ENCODE measurements at places on chromosomes 6 and 20. TPM values are rescaled to one million over a fixed set of nuclear protein-coding genes. Genes with fewer than 3 reads are reported as not detected.

Gene C20orf204
- 4.3 TPM for total RNA-seq

DNA sequence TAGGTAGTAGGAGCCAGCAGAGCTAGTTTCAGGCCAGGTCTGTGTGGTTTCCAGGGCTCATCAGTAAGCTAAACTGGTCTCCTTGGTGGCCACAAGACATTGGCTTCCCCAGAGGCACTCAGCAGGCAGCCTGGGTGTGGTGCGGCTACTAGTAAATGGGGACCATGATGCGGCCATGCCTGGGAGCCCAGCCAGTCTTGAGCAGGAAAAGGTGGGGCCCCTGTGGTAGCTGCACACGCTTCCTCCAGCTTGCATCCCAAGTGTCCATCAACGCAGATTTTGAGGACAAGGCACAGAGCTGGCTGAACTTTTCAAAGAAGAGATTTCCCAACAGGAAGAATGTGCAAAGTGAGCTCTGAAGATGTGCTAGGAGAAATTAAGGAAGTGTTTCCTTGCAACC lies 107.4 kb upstream of the NAA20 start:
- no peak overlapping the region for H3K4me3 ChIP-seq
- peaks cover 4% of the 10 kb centered on the region for H3K4me1 ChIP-seq
- H3K36me3 ChIP-seq = no peaks in the 10 kb centered on the region
- no peak for DNase-seq
- no peak overlapping the region for H3K27ac ChIP-seq
- no peaks in the 10 kb centered on the region for H3K27me3 ChIP-seq

DNA sequence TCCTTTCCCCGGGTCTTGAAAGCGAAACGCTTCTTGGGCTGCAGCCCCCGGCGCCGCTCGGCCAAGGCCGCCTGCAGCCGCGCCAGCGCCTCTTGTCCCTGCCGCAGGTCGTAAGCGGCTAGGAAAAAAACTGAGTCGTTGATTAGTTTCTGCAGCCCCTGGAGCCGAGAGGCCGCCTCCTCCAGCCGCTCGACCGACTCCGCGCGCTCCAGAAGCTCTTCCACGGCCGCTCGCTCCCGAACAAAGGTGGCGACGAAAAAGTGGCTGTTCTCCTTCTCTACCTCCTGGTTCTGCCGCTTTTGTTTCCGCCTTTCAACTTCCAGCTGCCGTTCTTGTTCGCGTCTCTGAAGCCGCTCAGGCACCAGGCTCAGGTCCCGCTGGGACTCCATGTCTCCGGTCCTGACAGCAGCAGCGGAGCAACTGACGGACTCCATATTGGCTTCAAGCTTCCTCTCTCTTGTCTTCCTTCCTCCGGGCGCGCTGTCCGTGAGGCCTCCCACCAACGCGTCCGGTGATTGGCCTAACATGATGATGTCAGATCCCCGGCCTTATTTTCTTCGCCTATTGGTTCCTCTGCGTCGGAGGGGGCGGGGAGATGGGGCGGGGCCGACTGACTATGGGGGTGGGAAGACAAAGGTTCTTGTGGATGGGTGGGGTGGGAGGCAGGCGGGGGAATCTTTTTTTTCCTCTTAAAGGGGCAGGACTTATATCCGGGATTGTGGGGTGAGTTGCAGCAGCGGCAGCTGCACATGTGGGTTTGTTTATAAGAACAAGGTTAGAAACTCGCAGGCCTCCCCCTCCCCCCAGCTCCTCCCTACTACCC lies at the start of gene TBCC:
TBCC (minus strand) TSS at position 464 of the 823 bp plus-strand sequence; CDS start at position 434, 30 bp downstream.
- H3K27me3 ChIP-seq = no peaks in the 10 kb centered on the region
- peak within 1 kb of the TSS; percentile 98 for H3K4me3 ChIP-seq
- H3K36me3 ChIP-seq = no peaks in the 10 kb centered on the region
- DNase-seq = peak; percentile 86

DNA sequence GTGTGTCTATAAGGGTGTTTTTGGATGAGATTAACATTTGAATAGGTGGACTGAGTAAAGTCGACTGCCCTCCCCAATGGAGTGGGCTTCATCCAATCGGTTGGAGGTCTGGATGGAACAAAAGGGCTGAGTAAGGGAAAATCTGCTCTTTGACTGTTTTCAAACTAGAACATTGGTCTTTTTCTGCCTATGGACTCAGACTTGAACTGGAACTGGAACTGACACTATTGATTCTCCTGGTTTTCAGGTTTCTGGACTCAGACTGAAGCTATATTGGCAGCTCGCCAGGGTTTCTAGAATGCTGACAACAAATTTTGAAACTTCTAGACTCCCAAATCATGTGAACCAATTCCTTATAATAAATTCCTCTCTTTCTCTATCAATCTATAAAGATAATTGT lies 498.9 kb upstream of the EPHA7 start:
- no peaks in the 10 kb centered on the region for H3K36me3 ChIP-seq
- H3K4me3 ChIP-seq = no peak overlapping the region
- H3K4me1 ChIP-seq = no peaks in the 10 kb centered on the region
- H3K27ac ChIP-seq = no peak overlapping the region
- no peak for DNase-seq

DNA sequence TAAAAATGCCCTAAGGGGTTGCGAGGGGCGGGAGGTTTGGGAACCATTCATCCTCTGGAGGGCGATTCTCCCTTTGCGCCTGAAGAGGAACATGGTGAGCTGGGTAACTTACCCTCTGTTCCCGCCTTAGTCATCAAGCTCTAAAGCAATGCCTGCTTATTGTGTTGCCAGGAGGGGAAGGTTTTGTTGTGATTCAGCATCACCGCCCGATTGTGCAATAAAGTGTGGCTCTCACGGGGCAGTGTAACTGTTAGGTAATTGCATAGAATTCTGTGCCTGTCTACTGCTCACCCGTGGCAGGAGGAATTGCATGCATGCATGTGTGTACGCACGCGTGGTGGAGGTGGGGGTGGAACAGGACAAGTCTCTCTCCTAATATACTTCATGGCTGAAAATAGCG lies 95.5 kb upstream of the AGPAT4 start:
- DNase-seq = no peak
- no peaks in the 10 kb centered on the region for H3K27me3 ChIP-seq
- peaks cover 2% of the 10 kb centered on the region for H3K4me1 ChIP-seq
- H3K27ac ChIP-seq = no peak overlapping the region
- H3K36me3 ChIP-seq = no peaks in the 10 kb centered on the region

Gene CST4
- not detected for total RNA-seq

DNA sequence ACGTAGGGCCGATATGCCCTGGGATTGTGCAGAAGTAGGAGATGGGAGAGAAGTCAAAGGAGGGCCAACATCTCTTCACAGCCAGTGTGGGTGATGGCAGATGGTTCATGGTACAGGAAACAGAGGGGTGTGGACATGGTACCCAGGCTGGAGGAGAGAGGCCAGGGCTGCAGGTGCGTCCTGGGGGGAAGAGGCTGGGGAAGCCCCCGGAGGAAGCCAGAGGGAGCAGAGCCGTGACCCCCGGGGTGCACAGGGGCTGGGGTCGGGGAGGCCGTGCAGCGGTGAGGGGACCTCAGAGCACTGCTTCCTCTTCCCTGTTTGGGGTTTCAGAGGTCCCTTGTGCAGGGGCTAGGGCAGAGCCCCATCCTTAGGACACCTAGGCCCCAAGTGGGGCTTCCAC lies 11.2 kb upstream of the ZBTB46 start:
- H3K27me3 ChIP-seq = peaks cover 19% of the 10 kb centered on the region
- DNase-seq = no peak
- H3K36me3 ChIP-seq = no peaks in the 10 kb centered on the region
- H3K27ac ChIP-seq = no peak overlapping the region

Gene ZNF341
- total RNA-seq = 3.6 TPM

DNA sequence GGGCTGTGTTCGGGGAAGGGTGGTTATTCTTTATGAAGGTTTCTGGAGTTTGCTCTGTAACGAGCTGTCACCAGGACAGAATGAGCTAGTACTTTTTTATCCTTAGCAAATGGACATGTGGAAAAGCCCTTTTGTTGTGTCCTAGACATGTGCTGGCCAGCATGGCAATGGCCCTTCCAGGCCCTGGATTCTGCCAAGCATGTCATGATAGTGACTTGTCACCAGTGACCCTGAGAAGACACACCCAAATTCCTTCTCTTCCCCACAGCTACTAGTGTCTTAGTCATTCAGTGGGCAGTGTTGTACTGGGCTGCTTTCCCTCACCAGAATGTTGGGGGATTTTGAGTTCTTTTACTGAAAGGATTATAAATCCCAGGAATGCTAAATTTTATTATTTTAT lies 74.0 kb upstream of the XRN2 start:
- no peaks in the 10 kb centered on the region for H3K4me1 ChIP-seq
- H3K4me3 ChIP-seq = no peak overlapping the region
- peaks cover 16% of the 10 kb centered on the region for H3K36me3 ChIP-seq
- H3K27ac ChIP-seq = no peak overlapping the region

DNA sequence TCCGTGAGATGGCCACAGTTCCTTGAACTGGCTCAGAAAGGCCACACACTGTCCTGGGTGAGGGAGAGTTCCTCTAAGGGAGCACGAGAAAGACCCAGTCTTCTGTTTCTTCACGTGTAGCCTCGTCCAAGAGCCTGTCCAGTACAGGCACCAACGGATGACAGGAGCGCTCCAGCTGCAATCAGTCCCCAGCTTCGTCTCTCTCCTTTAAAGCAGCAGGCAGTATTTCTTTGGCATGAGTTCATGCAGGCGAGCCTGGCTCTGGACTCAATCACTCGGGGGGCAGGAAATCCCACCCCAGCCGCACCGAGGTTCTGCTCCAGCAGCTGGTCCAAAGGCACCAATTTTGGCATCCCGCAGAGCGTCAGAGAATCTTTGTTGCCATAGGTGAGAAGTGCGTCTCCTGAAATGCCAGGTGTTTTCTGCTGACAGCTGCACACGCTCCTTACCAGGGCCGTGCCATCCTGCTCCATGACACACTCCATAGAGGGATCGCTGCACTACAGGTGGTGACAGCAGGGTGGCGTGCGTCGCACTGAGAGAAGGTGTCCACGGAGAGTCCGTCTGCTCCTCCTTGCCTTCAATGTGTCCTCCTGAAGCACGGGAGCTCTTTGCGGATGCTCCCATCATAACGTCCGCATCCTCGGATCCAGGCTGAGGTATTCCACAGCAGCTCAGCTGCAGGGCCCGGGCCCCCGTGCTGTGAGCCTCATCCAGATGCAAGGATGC lies 59.6 kb upstream of the AFDN start:
- H3K36me3 ChIP-seq = no peaks in the 10 kb centered on the region
- DNase-seq = no peak
- no peak overlapping the region for H3K4me3 ChIP-seq
- no peaks in the 10 kb centered on the region for H3K4me1 ChIP-seq
- no peaks in the 10 kb centered on the region for H3K27me3 ChIP-seq
- no peak overlapping the region for H3K27ac ChIP-seq

- no peaks in the 10 kb centered on the region for H3K36me3 ChIP-seq
- no peak overlapping the region for H3K27ac ChIP-seq
- DNase-seq = no peak
- H3K4me3 ChIP-seq = no peak overlapping the region
- H3K4me1 ChIP-seq = no peaks in the 10 kb centered on the region
- H3K27me3 ChIP-seq = no peaks in the 10 kb centered on the region
Measured at GRCh38 chr20:19269737-19270340, 57.4 kb downstream of the SLC24A3 start.

- no peaks in the 10 kb centered on the region for H3K4me1 ChIP-seq
- no peak overlapping the region for H3K4me3 ChIP-seq
- H3K36me3 ChIP-seq = no peaks in the 10 kb centered on the region
- H3K27me3 ChIP-seq = no peaks in the 10 kb centered on the region
- no peak overlapping the region for H3K27ac ChIP-seq
- DNase-seq = peak; percentile 4
Measured at GRCh38 chr6:168145747-168146596, 67.0 kb upstream of the FRMD1 start.

GRCh38 chr6:73328790-73329189 lies 25.3 kb downstream of the DPPA5 start:
- H3K4me1 ChIP-seq = no peaks in the 10 kb centered on the region
- H3K27me3 ChIP-seq = no peaks in the 10 kb centered on the region
- no peaks in the 10 kb centered on the region for H3K36me3 ChIP-seq
- no peak overlapping the region for H3K27ac ChIP-seq

Gene FAM162B
- total RNA-seq = not detected

DNA sequence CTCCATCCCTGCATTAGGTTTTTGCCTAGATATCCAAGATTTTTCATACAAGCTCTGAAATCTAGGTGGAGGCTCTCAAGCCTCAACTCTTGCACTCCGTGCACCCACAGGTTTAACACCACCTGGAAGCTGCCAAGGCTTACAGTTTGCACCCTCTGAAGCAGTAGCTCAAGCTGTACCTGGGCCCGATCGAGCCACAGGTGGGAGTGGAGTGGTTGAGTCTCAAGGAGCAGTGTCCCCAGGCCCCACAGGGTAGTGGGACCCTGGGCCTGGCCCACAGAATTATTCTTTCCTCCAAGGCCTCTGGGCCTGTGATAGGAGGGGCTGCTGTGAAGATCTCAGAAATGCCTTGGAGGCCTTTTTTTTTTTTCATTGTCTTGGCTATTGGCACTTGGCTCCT lies 973.5 kb upstream of the MAP3K7 start:
- no peaks in the 10 kb centered on the region for H3K36me3 ChIP-seq
- H3K4me3 ChIP-seq = no peak overlapping the region
- H3K27ac ChIP-seq = no peak overlapping the region
- no peaks in the 10 kb centered on the region for H3K27me3 ChIP-seq
- H3K4me1 ChIP-seq = no peaks in the 10 kb centered on the region

Gene LY6G6C
- total RNA-seq = not detected

DNA sequence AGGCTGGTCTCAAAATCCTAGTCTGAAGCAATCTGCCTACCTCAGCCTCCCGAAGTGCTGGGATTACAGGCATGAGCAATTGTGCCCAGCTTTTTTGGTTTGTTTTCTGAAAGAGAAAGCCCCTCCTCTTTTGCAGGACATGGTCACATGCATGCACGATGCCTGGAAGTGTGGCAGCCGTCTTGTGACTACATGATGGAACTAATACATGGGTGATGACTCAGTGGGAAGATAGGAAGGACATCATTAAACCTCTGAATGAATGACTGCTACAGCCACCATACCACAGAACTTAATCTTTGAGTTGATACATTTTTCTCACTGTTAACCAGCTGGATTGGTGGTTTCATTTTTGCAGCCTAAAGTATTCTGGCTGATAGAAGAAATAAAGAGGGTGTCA lies 13.4 kb upstream of the CTNNBL1 start:
- H3K4me3 ChIP-seq = no peak overlapping the region
- H3K27ac ChIP-seq = no peak overlapping the region
- no peaks in the 10 kb centered on the region for H3K36me3 ChIP-seq
- H3K27me3 ChIP-seq = no peaks in the 10 kb centered on the region
- no peak for DNase-seq

GRCh38 chr6:48630511-48630910 lies 519.5 kb upstream of the PTCHD4 start:
- H3K4me3 ChIP-seq = no peak overlapping the region
- no peaks in the 10 kb centered on the region for H3K36me3 ChIP-seq
- H3K27ac ChIP-seq = no peak overlapping the region
- H3K27me3 ChIP-seq = no peaks in the 10 kb centered on the region
- no peak for DNase-seq

DNA sequence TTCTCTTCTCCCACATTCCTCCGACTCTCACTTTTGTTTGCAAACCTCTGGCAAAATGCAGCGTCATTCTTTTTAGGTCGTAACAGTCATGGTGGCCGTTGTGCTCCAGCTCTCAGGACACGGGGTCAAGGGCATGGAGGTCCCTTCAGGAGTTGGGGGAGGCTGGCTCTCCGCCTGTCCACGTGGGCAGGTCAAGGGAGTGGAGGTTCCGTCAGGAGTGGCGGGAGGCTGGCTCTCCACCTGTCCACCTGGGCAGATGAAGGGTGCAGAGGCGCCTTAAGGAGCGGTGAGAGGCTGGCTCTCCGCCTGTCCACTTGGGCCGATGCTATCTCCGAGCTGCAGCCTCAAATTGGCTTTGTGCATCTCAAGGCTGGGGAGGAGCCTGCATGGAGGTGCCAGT lies 98.0 kb downstream of the ERMARD start:
- no peak overlapping the region for H3K27ac ChIP-seq
- no peaks in the 10 kb centered on the region for H3K4me1 ChIP-seq
- no peak for DNase-seq
- H3K36me3 ChIP-seq = no peaks in the 10 kb centered on the region

GRCh38 chr6:51336185-51336584 lies 517.5 kb downstream of the TFAP2B start:
- H3K4me1 ChIP-seq = no peaks in the 10 kb centered on the region
- no peak overlapping the region for H3K27ac ChIP-seq
- no peaks in the 10 kb centered on the region for H3K27me3 ChIP-seq
